ENCODE measurements at places on chromosomes 3 and 15.

DNA sequence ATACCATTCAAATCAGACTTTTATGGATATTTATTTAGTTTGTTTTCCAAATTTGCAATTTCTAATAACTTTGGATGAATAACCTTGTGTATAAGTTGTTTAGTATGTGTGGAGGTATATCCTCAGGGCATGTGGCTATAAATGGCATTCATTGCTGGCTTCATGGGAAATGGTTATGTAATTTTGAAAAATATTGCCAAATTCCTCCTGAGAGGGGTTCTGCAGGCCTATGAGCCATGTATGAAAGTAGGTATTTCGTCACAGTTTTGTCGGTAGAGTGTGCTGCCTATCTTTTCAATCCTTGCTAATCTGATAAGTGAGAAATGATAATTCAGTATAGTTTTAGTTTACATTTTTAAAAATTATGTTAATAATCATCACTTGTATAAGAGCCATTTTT lies 256.4 kb upstream of the ZNF385D start:
- DNase-seq, result no peak

DNA sequence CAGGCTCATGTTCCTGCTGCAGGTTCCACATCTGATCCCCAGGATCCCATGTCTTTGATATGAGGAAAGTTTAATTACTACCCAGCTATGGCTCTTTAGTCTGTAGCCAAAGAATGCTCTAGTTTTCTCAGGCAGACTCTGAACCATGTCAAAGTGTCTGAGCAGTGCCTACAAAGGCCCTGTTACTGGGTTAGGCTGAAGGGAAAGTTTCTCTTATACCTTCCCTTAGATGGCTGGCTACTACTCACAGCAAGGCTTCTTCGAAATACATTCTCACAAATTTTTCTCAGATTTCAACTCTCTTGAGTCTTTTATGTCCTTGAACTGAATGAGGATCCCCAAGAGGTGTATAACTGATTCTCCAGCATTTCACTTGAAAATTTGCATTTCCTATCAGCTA lies 102.4 kb downstream of the NR1D2 start:
- no peak for DNase-seq

GRCh38 chr3:187401856-187402255 lies 33.7 kb downstream of the RTP4 start:
- DNase-seq, result no peak

- no peak for DNase-seq
These were observed 108.0 kb downstream of the CMSS1 start for GRCh38 chr3:99925584-99926230.

All from NCI-H1930 (cell line).